NCI-H187 treated with DMSO at 0.1 percent for 48 hours (cell line): ENCODE measurements at places on chromosomes 5 and 9.

DNA sequence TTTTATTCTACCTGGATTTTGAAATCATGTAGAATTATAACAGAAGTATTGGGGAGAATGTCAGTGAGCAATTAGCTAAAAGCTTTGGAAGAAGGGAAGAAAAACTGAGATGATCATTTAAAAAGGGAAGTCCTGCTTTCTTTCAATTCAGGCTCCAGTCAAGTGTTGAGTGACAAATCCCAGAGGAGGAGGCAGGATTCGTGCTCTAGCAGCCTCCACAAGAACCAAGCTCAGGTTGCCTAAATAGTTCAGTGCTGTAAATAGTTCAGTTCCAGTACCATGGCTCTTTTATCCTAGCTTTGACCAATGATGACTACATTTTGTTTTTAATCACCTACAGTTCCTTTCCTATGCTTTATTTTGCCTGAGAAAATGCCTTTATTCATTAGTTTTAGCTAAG, 204.9 kb upstream of the NREP start:
- no peak for DNase-seq

DNA sequence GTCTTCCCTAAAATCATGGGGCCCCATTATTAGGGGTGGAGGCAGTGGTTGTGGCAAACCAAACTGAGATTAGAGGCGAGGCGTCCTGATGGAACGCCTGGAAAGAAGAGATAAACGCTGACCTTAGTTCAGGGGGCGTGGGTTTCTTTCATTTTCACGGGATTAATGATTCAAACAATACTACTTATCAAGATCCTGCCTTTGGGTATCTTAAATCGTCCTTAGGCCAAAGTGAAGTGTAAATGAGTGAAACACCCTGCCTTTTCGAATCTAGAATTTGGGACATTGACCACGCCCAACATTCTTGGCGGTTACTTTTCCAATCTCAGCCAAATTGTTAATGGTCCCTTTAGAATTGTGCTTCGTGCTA, 1.0 kb upstream of the UBTD2 start:
- DNase-seq, result no peak

- DNase-seq, result no peak
Observed at GRCh38 chr9:100774962-100775361, 197.1 kb downstream of the CAVIN4 start.

GRCh38 chr5:179380211-179381035, 35.2 kb upstream of the ADAMTS2 start:
- no peak for DNase-seq

DNA sequence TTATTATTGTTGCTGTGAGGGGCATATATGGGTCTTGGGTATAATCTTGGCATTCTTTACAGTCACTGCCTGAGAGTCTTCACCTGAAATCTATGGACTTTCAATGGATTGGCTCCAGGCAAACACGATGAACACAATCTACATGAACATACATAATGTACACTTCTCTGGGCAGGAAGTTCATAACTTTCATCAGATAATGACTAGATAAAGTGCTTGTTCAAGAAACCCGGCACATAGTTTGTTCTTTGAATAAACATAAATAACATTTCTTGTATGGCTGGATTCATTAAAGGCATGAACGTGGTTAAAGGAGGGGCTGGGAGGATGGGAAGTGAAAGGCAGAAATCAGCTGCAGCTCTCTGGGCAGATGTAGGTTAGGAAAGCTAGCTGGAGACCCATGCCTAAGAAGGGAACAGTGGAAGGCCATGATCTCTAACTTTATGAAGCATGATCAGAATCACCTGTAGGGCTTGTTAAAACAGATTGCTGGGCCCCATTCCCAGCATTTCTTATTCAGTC, 306.9 kb upstream of the EFNA5 start:
- no peak for DNase-seq

DNA sequence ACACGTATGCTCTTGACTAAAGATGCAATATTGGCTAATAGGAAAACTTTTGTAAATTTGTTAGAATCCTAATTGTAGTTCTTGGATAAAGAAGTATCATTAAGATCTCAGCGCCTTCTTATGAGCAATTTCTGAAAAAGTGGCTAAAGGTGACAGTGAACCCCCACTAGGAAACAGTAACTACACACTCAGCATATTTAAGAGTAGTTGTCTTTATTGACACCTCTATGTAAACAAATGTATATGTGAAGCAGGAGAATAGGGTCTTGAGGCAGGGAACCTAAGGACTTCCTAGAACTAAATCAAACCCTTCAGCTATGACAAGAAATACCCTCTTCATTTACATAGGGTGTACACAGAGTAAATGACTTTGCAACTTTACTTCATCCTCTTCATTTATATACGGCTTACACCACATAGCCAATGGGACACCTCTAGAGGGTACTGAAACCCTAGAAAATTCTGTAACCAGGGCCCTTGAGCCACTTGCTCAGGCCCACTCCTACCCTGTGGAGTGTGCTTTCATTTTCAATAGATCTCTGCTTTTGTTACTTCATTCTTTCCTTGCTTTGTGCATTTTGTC, 2.8 kb downstream of the NIPSNAP3A start:
- DNase-seq, result no peak

- no peak for DNase-seq
Observed at GRCh38 chr9:134710901-134711300, 69.3 kb downstream of the COL5A1 start.

- no peak for DNase-seq
Observed at GRCh38 chr5:54404568-54404967, 50.9 kb upstream of the HSPB3 start.

GRCh38 chr5:54651482-54652076, 134.0 kb downstream of the SNX18 start:
- DNase-seq, result no peak

DNA sequence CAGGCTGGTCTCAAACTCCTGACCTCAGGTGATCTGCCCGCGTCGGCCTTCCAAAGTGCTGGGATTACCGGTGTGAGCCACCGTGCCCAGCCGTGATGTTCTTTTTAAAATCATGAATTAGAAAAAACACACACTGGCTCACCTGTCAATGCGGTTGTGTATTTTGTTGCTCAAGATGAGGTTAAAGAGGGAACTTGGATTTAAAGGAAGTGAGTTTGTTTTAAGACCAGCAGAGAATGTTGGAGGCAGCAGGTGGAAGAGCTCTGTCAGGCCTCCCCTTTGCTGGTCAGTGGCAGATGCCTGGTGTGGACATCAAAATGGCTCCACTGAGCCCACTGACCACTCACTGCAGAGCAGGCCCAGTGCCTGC, 38.9 kb downstream of the WNK2 start:
- DNase-seq, result no peak

DNA sequence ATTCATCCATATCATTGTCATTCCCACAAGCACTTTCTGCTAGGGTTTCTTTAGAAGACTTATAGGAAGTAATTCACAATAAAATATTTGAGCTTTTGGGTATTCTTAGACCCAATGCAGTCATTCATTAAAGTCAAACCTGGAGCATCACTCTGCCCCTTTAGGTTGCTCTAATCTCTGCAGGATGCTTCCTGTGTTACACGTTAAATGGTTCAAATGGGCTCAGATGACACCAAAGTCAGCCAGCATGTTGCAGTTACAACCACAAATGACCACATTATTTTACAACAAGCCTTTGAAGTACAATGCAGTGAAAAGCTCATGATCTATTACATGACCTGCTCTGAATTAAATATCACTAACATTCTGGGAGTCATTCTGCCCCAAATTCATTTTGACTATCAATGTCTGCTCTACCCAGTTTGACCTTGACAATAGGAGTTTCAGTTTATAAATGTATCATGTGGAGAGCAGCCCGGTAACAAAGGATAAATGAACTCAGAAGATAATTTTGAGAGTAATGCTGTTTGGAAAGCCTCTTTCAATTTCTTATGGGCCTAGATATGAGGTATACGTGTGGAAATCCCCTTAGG, 668.6 kb upstream of the DMAC1 start:
- no peak for DNase-seq

DNA sequence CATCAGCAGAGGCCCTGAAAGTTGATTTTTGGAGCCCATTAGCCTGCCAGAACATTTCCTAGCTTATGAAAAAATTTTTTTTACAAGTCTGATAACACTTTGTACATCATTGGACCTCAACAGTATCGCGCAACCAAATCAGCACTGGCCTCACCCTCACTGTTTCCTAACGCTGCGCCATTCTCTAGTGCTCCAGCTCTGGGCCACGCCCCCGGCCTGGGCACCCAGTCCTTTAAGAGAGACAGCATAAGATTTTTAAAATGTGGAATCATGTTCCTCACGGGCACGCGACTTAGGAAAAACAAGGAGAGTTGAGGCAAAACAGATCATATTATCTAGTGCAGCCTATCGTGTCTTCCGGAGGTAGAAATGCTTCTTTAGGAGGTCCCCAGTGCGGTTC, 114.5 kb downstream of the BOD1 start:
- DNase-seq, result no peak

DNA sequence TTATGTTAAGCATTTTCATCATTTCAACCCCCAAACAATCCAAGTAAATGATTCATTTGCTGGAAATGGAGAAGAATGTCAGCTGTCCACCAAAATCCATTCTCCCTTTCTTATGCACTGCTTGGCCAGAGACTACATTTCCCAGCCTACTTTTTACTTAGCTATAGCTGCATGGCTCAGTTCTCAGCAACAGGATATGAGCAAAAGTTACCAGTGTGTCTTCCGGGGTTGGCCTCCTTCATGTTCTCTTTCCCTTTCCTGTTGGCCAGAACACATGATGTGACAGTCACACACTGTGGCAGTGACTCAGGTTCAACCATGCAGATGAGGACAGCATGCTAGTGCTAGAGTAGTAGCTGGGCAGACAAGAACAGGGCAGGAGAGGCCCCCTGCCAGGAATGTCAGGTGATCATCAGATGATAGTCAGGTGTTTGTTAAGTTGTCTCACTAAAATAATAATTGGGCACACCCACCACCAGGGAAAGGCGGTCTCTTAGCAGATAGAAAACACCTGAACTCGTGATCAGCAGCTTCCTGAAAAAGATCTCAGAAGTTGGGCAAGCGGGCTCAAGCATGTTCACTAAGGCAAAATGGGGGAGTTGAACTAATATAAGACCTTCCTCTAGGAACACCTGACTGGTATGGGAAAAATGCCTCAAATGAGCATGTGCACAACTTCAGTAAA, 12.2 kb downstream of the GPR150 start:
- no peak for DNase-seq

- DNase-seq, result no peak
Observed at GRCh38 chr9:22279636-22280035, 167.0 kb upstream of the DMRTA1 start.

DNA sequence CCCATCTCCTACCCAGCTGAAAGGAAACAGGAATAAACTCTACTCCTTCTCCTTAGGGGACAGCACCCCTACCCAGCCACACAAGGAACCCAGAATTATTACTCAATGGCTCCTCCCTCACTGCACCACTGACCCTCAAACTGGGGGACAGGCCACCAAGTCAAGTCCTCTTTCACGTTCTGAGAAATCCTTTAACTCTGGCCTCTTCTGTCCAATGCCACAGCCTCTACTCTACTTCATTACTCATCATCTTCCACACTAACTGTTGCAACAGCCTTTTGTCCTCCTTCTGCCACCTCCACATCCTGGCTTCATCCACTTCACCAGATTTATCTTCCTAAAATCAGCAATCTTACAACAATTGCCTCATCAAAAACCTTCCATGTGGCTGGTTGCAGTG, 6.8 kb downstream of the TTC39B start:
- no peak for DNase-seq

- no peak for DNase-seq
Observed at GRCh38 chr9:110351009-110351467, 13.4 kb upstream of the TXNDC8 start.

DNA sequence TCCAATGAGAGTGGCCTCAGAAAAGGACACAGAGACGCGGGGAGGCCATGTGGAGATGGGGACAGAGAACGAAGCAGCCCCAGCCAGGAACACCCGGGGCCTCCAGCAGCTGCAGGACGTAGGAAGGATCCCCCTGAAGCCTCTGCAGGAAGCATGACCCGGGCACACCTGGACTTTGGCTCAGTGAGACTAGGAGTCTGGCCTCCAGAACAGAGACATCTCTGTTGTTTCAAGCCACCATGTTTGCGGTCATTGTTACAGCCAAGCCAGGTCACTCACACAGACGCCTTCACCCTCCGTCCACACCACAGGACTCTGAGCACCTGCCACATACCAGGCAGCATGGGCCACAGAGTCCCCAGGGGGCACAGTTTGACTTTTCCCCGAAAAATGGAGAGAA, 63.6 kb upstream of the SARDH start:
- DNase-seq, result no peak

DNA sequence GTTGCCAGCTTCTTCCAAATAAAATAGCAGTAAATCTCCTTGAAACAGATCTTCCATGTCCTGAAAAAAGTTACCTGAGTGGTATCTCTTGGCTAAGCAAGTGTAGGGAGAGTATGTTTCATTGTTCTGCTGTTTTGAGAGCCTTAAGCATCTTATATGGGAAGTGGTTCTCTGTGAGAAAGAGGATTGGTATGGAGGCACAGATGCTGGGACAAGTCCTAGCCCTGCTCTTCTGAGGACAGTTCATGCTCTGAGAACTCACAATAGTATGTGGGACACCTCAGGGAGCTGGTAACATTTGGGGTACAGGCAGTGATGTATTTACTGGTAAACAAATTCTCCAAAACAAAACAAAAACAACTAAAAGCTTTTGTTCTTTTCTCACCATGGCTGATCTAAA, 2.0 kb downstream of the PPP3R2 start:
- DNase-seq, result no peak
